Activated naive CD4-positive, alpha-beta T cell treated with anti-CD3 and anti-CD28 coated beads, Interleukin-2, amount 50 U/mL, for 72 hours (primary cell): ENCODE measurements at places on chromosomes 13 and 19. TPM values are rescaled to one million over a fixed set of nuclear protein-coding genes. Genes with fewer than 3 reads are reported as not detected.

DNA sequence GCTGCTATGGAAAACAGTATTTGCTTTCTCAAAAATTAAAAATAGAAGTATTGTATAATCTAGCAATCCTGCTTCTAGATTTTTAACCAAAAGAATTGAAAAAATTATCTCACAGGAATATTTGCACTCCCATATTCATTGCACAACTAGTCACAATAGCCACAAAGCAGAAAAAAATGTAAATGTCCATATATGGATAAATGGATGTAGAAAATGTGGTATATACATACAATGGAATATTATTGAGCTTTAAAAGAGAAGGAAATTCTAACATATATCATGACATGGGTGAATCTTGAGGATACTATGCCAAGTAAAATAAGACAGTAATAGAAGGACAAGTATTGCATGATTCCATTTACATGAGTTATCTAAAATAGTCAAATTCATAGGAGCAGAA, 2753.0 kb downstream of the PCDH9 start:
- DNase-seq = no peak

DNA sequence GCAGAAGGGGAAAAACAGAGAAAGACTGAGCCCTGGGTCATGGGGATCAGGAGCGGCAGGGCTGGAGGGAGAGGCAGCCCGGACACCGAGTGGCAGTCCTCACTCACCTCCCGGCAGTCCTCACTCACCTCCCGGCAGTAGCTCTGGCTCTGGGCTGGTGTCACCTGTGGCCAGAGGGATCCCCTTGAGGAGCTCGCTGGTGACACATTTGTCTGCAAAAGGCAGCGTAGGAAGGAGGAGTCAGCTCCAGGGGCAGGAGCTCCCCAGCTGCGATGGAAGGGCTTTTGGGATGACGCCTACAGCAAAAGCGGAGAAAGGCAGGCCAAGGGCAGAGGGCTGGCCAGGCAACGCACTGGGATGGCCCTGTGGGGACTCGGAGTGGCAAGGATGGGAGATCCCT, 739 bp downstream of the EIF3G start:
- DNase-seq = no peak

- no peak for DNase-seq
Observed at GRCh38 chr13:41407380-41407779, 50.0 kb upstream of the RGCC start.

- DNase-seq = no peak
Observed at GRCh38 chr13:23750383-23751121, 138.6 kb downstream of the MIPEP start.

DNA sequence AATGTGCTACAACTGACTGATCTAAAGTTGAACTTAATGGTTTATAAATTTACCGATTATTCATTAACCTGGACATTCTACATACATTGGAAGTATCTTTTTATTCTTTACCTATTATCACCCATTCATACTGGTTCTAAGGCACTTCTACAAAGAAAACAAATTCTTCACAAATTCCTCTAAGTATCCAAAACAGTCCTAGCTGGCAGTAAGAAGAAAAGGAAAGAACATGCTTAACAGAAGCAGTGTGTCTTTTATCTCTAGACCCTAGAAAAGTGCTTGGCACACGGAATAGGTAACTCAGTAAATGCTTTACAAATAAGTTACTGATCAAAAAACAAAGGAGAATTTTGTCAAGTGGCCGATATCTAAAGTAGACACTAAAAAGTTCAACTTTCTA, 32.8 kb downstream of the TSC22D1 start:
- DNase-seq = no peak

DNA sequence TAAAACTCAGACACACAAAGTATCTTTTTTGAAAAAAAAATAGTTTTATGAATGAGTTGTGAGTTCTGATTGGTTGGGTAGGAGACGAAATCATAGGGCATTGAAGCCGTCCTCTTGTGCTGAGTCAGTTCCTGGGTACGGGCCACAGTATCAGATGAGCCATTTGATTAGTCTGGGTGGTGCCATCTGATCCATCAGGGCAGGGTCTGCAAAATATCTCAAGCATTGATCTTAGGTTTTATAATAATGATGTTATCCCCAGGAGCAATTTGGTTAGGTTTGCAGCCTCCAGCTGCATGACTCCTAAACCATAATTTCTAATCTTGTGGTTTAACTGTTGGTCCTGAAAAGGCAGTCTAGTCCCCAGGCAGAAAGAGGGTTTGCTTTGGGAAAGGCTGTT, 1310.6 kb downstream of the SLITRK1 start:
- DNase-seq = no peak

DNA sequence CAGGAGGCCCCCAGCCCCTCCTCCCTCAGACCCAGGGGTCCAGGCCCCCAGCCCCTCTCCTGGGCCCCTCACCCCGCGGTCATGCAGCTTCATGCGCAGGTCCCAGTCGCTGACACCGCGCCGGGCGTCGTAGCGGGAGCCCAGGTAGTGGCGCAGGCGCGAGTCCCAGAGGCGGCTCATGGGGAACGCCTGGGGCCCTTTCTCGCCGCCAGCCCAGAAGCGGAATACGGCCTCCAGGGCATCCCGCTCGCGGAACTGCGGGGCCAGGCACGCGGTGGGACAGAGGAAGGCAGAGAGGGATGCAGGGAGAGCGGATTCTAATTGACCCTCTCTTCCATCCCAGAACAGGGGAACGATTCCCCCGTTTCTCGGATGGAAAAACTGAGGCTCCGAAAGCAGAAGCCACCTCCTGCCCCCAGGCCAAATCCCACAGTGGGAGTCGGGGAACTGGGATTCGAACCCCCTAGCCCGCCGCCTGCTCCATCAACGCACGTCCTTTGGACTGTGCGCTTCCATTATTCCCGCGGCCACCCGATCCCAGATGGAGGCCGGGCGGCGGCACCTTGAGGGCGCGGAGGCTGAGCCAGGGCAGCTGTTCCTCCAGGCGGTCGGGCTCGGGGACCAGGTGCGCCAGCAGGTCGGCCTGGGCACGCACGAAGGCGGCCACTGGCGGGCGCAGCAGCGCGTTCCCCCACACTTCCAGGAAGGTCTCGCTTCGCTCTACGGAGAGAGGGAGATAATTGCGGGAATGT, 4.2 kb upstream of the TNNI3 start:
- DNase-seq = no peak

DNA sequence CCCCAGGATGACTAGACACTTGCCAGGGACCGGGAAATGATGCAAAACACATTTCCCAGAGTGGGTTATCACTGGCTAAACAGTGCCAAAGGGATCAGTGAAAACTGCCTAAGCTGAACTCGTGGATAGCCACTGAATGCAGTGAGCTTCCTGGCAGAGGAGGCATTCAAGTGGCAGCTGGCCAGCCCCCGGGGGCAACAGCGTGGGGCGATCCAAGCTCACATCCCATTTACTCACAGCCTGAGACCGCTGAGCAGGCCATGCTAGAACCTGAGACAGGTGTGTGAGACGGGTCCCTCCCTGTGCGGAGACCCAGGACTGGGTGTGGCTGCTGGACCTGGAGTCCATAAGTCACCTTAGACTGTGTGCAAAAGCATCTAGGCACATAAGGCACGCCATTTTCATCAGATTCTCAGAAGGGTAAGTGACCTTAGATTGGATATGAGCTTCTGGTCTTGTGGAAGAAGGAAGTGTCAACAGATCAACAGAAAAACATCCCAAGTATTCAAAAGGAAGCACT, 51.9 kb upstream of the SLC15A1 start:
- no peak for DNase-seq

GRCh38 chr19:38583219-38583984, 34.4 kb downstream of the MAP4K1 start:
- no peak for DNase-seq

DNA sequence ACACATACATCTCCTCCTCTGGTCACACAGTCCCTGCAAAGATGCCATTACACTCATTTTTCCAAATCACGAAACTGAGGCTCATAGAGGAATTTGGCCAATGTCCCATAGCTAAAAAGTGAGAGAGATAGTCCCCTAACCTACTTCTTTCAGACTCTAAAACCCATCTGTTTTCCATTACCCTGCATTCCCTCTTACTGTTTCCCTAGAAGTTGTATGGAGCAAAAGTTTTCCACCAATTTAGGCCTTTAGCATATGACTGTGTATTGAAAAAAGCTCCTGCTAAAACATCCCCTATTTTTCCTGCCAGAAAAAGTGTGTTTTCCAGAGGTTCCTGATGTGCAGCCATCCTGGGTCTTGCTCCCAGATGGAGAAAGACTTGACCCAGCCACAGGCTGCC, 16.3 kb downstream of the SERP2 start:
- no peak for DNase-seq

DNA sequence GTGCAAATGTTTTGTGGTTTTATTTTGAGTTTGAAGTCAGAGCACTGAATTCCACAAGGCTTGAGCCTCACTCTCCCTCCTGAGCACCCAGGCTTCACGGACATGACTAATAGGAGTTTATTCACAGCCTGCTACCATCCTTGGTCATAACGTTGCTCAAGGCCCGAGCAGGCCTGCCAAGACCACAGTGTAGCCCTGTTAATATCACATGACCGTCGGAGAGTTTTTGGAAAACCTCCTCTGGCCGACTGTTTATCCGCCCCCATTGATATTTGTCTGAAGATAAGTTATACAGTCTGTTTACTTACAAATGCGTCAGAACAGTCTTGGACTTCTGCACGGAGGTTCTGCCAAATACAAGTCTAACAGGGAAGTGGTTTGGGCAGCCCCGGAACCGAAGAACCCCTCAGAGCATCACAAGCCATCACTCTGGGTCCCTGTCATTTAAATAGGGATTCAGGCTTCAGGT, 89.9 kb downstream of the COL4A2 start:
- DNase-seq = no peak

GRCh38 chr19:43532962-43533545, at the start of gene ZNF575:
TSS of gene ZNF575 (plus strand) at chr19:43533188. CDS start at chr19:43534423, 1,235 bp downstream.
- DNase-seq = peak; percentile 87

GRCh38 chr13:54486421-54487166, 1458.0 kb downstream of the OLFM4 start:
- DNase-seq = no peak

DNA sequence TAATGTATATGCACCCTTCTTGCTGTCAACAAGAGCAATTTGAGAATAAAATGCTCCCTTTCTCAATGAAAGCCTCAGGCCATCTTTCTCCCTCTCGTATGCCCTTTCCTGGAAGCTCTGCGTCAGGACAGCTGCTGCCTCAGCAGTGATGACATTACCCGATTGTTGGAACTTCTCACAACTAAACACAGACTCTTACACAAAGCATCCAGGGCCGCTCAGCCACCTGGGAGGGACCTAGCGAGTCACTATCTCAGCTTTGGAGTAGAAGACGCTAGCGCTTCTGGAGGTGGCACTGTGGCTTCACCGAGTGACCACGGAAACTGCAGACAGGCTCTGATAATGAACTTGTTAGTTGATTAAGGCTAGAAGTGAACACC, 153.2 kb upstream of the SOX1 start:
- no peak for DNase-seq

GRCh38 chr19:54002495-54003315, 11.3 kb downstream of the CACNG6 start:
- DNase-seq = no peak

GRCh38 chr13:99357131-99357596, 50.0 kb upstream of the GPR183 start:
- peak; percentile 62 for DNase-seq

DNA sequence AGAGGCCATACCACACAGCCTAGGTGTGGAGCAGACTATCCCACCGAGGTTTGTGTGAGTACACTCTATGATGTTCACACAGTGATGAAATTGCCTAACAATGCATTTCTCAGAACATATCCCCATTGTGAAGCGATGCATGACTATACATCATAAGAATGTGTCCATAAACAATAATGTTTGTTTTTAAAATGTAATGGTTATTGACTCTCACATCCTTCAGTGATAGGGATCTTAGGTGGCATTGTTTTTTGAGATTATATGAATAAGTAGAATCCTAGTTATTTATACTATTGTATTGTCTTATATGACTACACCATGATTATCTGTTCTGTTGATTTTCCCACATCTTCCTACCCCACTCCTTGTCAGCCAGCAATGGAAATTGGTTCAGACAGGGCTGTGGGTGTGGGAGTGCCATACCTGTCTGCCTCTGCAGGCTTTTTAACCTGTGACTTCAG, 13.6 kb downstream of the CCNA1 start:
- no peak for DNase-seq

DNA sequence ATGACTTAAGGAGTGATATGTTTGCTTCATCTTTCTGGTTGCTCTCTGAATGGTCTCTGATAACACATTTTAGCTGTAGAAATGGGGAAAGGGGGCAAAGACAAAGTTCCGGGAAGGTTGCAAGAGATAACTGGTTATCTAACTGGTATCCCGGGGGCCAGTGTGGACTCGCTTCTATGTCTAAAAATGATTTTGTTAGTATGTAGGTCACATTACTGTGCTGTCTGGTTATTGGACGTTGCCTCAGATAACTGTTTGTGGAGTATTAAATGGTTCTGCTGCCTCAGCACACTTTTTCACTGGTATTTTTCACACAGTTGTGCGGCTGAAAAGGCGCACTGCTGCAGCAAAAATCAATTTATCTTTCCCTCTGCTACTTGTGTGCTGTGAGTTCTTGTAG, 63.0 kb upstream of the ZNF536 start:
- DNase-seq = no peak

GRCh38 chr19:17436094-17436873, 12.2 kb downstream of the TMEM221 start:
- no peak for DNase-seq

GRCh38 chr13:75763512-75763911, 127.4 kb downstream of the LMO7 start:
- DNase-seq = no peak

- peak; percentile 6 for DNase-seq
Observed at GRCh38 chr19:46381346-46381745, 32.0 kb downstream of the CCDC8 start.

DNA sequence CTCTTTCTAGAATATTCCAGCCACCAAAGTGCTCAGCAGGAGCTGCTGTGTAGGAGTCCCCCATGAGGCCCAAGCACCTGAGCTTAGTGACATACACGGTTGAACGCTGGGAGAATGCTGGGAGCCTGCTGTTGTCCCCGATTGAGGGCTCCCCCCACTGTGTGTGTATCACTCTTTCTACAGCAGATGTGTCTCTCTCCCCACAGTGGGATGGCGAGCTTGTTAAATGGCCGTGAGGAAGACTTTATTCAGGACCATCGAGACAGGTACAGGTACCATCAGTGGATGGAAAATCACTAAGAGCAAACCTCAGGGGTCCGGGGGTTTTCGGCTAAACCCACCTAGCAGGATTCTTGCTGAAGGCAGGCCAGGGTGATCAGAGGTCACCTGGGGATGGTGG, 22.7 kb downstream of the EPN1 start:
- no peak for DNase-seq

Gene GTF2F2
- 23.3 TPM for total RNA-seq

Gene NPAS1
- total RNA-seq = not detected

Gene PGLYRP2
- total RNA-seq = 0.29 TPM

Gene ATP4B
- not detected for total RNA-seq

Gene PCDH20
- not detected for total RNA-seq

Gene DCT
- total RNA-seq = 0.14 TPM

Gene SPINT2
- 101 TPM for total RNA-seq

Gene NXNL1
- total RNA-seq = not detected

Gene SIGLEC14
- total RNA-seq = 0.47 TPM

Gene EBI3
- total RNA-seq = 34.9 TPM

Gene SYT3
- total RNA-seq = 0.23 TPM

Gene STOML3
- total RNA-seq = not detected
